Endothelial cell (in vitro differentiated cells): ENCODE measurements at places on chromosomes 6 and 20.

DNA sequence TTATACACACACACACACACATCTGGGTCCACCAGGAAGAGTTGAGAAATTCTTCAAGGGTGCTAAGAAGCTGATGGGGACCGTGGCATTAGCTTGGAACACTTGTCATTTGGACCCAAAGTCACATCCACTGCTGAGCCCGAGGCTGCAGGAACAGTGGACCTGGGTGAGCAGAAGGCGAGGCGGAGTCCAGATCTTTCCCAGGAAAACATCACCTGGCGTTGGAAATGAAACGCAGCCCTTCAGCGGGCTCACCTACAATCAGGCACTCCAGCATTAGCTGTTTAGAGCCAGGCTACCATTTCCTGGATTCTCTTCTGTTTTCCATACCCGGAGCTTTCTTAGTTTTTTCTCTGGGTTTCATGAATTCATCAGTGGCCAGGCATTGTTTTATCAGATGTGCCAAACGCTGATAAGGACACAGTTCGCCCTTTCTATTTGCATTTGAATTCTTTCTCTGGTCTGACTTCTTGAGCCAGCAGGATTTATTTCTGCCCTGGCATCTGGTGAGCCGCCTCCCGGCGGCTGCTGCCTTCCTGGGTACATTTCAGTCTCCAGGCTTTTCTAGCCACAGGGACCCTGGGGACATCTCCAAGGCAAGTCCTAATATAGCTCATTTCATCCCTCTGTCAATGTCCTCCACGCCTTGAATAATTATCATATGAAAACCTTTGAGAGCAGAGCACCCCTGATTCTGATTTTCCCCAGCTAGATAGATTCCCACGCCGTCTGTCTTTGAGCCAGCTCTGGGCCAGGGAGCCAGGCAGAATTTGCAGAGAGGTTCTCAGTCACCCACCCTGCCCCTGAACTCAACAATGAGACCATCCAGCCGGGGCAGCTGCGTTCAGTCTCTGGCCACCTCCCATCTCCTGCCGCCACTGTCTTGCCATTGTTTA lies 170.9 kb downstream of the TTLL2 start:
- no peak for DNase-seq

GRCh38 chr6:123808556-123808955 lies 4.9 kb downstream of the NKAIN2 start:
- DNase-seq: no peak

- no peak for DNase-seq
Measured at GRCh38 chr6:143782481-143782880, 60.7 kb upstream of the LTV1 start.

DNA sequence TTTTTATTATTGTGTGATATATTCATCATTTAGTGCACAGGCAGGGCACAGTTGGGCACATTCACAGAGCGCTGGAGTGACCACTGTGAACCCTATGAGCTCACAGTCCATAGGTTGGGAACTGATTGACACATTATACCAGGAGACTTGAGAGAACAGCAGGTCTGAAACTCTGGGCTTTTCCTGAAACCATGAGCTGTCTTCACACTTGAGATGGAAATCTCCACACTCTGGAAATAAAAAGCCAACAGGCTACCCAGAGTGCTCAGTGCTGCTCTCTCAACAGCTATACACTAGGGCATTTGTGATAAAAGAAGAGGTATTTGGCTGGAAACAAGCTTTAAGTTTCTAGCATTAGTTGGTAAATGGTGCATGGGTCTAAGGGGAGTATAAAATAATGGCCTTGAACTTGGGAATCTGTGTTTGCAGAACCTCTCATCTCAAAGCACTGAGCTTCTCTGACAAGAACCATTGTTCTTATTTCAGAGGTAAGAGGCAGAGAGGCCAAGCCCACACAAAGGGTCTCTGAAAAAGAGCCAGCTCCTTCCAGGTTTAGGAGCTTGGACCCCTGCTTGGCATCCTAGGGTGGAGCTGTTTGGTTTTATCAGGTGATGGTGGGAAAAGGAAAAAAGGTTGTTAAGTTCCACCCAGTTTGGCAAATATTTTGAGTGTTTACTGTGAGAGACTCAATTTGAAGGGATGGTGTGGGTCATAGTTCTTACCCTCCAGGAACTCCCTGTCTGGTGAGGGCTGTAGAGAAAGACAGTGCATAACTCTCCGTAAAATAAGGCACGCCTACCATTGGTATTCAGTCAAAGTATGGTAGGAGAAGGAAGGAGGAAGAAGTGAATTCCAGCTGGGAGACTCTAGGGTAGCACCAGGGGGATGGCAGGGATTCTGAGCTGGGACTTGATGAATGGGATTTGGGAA lies 14.5 kb downstream of the CHMP4B start:
- no peak for DNase-seq

- DNase-seq: no peak
Measured at GRCh38 chr6:4480788-4481735, 295.1 kb upstream of the CDYL start.

GRCh38 chr6:142728910-142729481 lies 216.0 kb downstream of the HIVEP2 start:
- DNase-seq: peak; percentile 8

GRCh38 chr6:5937936-5938706 lies 68.6 kb downstream of the NRN1 start:
- DNase-seq: no peak

DNA sequence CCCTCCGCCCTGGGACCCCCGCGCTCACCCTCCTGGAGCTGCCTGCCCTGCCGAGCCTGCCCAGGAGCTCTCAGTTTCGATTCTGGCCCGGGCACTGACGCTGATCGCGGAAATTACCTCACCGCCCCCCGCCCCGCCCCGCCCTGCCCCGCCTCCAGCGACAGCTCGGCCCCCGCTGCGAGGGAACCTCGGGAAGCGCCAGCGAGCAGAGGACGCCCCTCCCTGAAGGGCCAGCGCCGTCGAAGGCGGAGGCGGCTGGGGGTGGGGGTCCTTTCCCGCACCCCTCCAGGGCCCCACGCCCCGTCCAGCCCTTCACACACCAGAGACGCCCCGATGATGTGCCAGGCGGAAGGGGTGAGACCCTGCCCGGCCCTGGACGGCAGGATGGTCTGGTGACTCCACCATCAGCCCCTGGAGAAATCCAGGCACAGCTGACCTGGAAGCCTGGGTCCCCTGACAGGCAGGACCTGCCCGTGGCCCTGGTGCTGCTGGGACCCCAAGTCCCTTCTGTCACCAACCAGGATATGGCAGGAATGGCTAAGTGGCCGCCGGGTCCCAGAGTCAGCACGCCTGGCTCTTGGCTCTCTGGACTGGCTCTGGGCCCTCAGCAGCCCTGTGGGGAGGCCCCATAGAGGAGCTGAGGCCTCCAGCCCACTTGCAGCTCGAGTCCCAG lies at the start of gene HELZ2:
Gene HELZ2, minus strand, starts transcription at position 84 of the 673 bp plus-strand sequence. CDS start 1,854 bp downstream, outside the sequence.
- DNase-seq: peak; percentile 54

DNA sequence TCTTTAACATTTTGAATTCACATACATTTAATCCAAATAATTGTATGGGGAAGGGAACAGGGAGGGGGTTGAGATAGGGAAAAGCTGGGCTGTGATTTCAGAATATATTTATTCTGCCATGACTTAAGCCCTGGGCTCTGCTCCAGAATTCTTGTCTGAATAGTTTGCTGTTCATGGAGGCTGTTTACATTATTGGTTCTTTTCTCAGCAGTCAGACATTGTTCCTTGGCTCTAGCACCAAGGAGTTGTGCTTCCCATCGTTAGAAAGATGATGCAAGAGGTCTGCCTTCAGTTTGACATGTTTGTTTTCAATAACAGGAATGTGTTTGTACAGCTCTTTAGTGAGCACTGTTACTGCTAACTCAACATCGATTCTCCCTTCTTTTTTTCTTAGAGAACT lies 198.8 kb upstream of the CDYL start:
- no peak for DNase-seq

DNA sequence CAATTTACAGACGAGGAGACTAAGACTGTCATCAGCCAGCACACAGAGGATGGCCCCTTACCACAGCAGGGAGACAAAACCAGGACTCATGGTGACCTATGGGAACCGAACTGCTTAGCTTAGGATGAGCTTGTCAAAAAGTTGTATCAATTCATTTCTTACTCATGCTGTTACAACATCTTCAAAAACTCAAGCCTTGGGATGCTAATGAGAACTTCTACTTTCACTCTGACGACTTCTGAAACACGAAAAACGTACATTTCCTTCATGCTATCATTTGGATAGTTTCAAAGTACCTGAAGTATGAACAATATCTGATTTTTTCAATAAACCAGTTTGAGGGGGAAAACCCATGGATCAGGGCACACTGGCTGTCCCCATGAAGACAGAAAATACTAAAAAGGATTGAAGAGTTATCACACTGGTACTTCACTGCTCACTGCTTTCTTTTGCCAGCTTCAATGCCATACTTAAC lies 31.9 kb downstream of the HIVEP2 start:
- no peak for DNase-seq

- no peak for DNase-seq
Measured at GRCh38 chr6:39378960-39379425, 56.5 kb upstream of the KCNK16 start.

DNA sequence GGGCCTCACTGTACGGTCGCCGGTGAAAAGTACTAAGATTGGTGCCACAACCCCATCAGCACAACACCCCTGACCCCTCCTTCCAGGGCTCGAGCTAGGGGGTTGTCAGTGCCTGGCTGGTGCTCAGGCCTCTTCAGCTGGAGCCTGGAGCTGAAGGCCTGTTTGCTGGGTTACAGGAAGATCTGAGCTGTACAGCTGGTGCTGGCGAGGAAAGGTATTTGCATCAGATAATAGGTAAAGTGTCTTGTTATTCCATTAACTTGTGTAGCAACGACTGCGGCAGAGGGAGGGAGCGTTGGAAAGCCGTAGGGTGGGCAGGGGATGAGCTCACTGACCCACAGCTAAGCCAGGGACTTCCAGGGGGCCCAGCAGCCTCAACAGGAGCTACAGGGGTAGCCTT lies 15.8 kb upstream of the SIRPA start:
- no peak for DNase-seq

DNA sequence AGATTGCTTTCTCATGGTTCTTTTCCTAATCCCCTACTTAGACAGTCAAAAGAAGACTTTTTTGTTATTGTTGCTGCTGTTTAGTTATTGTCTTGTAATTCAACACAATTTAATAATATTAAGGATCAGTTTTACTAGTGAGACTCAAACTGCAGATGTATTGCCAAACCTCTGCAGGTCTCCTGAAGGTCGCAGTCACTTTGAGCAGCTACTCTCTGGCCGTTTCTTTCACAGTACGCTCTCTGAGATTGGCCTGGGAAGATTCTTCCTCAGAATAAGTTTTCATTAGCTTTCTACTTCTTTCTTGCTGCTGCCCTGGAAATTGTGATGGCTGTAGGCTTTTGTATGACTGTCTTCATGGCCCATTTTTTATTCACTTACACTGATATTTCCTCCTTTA lies 930.8 kb downstream of the QKI start:
- no peak for DNase-seq

DNA sequence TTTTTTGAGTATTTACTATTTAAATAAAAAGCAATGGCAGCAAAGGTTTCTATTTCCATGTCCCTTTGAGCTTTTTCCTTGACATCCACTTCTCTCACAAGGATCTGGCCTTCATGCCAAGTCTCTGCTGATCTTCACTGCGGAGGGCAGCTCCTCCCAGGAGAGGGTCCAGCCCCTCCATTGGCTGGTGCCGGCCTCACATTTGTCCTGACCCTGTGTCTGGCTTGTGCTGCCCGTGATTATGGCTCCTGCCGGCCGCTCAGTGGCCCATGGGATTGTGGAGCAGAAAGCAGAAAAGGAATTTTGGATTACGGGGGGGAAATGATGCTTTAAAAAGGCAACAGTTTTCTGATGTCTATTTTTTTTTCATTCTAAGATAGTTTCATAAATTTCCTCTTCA lies 31.2 kb upstream of the PDE7B start:
- no peak for DNase-seq

DNA sequence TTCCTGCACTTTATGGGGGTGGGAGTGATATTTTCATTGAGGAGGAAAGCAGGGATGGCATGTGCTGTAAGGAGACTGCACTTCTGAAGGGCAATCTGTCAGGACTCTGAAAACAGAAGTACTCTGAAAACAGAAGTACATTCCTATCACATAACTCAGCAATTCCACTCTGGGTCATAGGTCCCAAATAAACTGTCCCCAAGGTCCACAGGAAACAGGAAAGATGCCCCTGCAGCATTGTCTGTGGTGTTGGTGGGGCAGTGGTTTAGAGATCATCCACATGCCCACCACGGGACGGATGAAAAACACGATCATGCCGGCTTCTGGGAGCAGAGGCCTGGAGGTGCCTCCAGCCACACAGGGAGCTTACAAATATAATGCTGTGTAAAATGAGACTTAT lies 150.3 kb downstream of the OTOR start:
- no peak for DNase-seq
